ENCODE measurements at places on chromosomes 3 and 15.

DNA sequence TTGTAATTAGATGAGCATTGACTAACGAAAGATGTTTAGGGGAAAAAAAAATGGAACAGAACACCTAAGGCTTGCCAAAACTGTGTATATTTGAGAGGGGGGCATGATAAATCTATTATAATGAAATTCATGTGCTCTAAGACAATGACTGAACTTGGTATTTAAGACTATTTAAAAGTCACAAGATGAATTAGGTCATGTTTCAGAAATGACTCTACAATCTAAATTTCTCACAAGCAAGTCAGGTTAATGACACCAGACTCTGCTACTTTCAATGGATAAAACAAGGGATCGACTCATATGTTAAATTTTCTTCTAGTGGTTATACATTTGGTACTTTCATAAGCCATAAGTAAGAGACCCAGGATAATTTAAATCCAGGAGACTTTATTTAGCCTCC is 78.4 kb downstream of the DUT start:
- no peak for DNase-seq

DNA sequence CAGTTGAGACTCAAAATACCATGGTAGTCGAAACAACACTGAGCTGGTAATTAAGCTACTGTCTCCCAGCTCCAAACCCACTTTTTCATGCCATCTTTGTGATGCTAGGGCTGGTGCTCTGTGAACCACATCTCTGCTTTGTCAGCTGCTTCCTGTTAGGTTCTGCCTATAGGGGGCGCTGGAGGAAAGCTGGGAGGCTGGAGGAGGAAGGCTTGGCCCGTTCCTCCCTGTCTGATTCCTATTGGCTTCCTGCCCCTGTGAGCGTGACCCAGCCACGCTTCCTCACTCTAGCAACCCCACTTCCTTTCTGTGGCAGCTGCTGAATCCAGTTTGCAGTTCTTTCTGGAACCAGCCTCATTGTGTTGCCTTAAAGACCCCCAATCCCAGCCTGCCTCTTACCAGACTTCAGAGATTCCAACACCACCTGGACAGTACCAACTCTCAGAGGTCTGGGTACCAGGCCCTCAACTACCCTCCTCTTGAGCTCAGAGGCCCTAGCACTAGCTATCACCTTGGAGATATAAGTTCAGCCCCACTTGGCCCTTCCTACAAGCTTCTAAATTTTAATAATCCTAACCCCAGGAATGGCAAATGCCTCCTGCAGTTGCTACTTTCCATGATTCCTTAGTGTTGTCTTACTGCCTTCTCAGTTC is 120.9 kb downstream of the ERC2 start:
- DNase-seq = no peak

GRCh38 chr15:101620671-101621070 is 31.5 kb downstream of the TM2D3 start:
- no peak for DNase-seq

- peak; percentile 21 for DNase-seq
Observed at GRCh38 chr3:188170461-188171459, 16.8 kb downstream of the LPP start.

GRCh38 chr15:74958320-74958907 is 1.8 kb upstream of the RPP25 start:
- DNase-seq = no peak

- no peak for DNase-seq
Observed at GRCh38 chr3:40476478-40477470, at the start of gene ZNF619. TSS of gene ZNF619 (plus strand) at chr3:40477122. CDS start at chr3:40477980, 858 bp downstream.

- no peak for DNase-seq
Observed at GRCh38 chr15:45586125-45586524, 1.1 kb upstream of the BLOC1S6 start.

GRCh38 chr15:89704411-89704810 is 13.8 kb downstream of the WDR93 start:
- DNase-seq = no peak

- no peak for DNase-seq
Observed at GRCh38 chr15:55202206-55202605, 5.5 kb upstream of the RSL24D1 start.

- DNase-seq = no peak
Observed at GRCh38 chr3:175193815-175194518, 334.8 kb downstream of the NAALADL2 start.

DNA sequence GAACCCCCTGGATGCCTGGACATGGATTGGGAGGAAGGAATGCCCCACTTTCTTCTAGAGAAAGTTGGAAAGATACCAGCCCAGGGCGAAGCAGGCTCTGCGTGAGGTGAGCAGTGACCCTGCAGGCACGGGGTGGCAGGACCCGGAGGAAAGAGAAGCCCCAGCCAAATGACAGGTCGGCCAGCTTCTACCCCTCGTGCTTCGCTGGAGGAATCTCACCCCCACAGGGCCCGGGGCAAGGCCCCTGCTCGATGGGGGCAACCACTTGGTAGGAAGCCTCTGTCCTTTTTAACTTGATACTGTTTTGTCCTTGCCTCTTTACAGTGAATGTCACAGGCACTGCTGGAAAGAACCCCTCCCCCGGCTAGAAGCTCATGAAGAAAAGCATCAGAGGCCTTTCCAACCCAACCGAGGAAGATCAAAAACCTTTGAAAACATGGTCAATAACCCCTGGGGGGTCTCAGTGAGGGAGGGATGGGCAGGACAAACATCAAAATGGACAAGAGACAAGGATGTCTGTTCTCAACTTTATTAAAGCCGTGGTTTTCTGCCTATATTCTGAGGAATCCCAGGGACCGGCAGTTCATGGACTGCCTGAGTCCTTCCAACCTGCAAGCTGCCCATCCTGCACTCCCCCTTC is 54.4 kb downstream of the SH3BP5 start:
- DNase-seq = no peak

DNA sequence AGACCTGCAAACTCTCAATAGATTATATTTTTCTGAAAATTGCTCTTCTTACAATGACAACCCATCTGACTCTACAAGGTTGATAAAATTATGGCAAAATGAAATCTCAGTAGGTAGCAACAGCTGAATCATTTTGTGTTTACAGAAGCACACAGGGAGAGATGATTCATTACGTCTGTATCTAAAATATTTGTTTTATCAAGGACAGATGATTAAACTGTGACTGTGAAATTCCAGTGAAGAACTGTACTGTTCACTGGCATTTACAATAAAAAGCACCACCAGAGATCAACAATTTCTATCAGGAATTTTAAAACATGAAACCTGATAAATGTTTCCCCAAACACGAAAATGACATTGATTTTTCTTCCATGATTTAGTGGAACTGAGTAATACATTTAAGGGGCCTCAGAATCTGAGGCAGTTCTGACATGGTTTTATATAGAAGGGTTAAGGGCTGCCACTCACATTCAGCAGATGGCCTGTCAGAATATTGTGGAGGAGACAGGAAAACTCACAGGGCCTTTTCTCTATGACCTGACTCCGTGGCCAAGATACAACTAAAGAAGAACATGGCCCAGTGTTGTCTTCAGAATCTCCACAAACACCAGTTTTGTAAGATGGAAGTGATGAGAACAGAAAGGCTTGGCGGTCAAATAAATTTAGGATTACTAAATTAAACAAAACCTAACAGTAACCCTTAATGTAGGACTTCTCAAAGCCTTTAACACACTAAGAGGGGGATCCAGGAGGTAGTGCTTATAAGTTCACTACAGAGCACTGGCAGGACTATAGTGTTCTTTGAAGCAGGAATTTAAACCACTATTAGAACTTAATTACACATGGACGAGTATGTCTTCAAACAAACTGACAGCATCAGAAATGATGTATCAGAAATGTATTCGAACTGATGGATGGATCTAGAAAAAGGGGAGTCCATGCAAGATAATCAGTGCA is 25.9 kb downstream of the RAD18 start:
- DNase-seq = no peak

GRCh38 chr3:46337911-46338310 is 16.0 kb upstream of the CCR2 start:
- no peak for DNase-seq

DNA sequence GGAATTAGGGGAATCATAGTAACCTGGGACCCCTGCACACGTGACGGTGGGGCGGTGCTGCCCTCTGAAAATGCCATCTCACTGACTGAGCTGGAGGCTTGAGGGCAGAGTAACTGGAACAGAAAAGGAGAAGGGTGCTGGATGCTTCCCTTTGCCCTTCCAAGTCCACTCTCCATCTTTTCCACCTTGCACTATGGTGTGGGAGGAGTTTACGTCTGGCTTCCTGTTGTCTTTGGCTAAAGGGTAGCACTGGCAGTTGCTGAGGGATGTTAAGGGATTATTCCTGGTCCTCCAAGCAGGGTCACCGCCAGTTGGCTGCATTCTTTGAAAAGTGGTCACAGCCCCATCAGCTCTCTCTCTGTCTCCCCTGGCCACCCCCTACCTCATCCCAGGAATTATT is 129.4 kb upstream of the SNTN start:
- DNase-seq = no peak

GRCh38 chr3:37237252-37237651 is 62.9 kb upstream of the LRRFIP2 start:
- no peak for DNase-seq

GRCh38 chr15:80674245-80674614 is 20.9 kb upstream of the ABHD17C start:
- DNase-seq = no peak

- DNase-seq = no peak
Observed at GRCh38 chr3:133572158-133573053, 1.1 kb upstream of the CDV3 start.

- DNase-seq = no peak
Observed at GRCh38 chr15:66187271-66187670, 66.3 kb downstream of the MEGF11 start.

DNA sequence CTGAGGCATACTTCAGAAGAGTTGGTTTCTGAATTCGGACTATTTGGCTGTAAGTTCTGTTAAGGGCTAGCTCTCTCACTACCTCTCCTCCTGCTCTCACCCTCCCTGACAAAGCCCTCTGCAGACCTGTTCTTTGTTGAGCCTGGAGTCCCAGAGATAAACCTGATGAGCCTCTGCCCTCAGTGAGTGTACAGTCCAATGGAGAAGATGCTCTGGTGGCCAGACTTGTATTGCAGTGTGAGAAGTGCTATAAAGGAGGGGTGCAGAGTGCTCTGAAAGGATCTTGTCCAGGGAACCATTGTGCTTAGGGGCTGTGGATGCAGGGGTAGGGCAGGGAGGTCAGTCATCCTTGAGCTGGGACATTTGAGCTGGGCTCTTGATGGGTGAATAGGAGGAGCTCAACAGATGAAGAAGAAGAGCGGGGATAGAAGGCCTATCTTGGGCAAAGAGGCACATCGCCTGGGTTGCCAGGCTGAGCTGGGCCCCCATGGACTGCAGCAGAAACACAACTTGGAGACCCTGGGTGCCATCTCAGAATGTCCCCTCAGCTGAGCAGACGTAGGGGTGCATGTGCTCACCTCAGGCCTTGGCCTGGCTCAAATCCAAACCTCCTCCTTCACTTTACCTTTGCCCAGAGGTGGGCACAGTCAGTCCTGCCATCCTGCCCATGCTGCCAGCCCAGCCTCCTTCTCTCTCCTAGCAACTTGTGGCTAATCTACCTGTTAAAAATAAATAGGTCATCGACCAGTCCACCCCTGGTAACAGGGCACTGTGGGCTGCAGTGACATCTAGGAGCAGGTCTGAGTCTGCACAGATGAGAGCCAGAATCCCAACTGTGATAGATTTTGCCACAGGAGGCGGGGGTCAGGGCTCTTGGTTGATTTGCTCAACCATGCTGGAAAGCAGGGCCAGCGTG is 3.3 kb downstream of the CAND2 start:
- no peak for DNase-seq

DNA sequence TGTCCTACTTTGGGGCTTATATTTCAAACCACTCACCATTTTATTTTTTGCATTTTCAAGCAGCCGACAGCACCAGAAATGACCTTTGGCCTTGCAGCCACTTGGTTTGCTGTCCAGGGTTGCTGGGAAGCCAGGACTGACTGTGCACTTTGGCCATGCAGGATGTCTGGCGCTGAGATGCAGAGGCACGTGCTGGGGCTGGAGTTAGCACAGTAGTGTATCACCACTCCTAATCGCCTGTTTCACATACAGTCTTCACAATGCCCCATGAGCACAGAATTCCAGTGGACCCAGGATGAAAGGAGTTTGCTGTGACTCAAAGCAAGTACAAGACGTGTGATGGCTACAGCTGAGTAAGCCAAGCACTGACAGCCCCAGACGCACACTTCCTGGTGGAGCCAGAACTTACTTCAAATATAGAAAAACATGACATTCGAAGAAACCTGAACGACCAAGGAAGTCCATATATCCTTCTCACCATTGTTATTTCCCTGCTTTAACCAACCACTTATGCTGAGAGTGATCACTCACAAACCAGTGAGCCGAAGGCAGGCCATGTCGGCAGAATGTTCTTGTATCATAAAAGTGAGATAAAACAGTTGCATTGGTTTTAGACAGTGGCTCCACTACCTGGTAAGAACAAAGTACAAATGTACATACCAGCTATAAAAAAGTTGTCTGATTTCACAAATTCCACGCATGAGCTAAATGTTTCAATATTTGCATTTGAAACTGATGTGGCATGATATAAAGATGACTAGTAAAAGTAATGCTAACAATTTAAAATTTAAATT is 16.0 kb downstream of the OCA2 start:
- DNase-seq = no peak

DNA sequence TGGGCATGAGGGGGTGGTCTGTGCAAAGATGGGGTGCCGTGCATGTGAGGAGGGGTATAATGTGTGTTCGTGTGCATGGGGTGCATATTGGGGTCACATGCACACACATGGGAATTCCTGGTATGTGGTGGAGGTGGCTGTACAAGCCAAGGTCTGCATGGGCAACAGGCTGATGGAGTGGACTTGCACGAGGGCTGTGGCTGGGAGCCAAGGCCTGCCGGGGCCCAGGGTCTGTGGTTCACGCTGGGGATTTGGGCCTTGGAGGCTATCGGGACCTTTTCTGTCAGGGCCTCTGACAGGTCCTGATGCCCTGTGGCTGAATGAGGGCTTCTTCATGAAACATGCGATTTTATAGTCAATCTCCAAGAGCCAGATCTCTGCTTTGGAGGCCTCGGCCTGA is 9.8 kb upstream of the PLXND1 start:
- no peak for DNase-seq

GRCh38 chr15:38549222-38549621 is 15.4 kb downstream of the RASGRP1 start:
- DNase-seq = no peak

DNA sequence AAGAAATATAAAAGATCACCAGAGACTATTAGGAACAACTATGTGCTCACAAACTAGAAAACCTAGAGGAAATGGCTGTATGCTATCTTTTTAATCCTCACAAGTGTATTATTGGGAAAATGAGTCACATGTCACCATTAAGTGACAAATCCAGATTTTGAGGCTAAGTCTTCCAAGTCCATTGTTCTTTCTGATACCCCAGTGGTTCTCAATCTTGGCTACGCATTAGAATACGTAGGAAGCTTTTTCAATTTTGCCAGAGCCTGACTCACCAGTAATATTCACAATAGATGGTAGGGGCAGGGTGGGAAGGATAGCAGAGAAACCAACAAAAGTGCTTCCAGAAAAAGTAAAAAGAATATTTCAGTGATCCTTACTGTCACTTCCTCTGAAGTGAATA is 117.0 kb downstream of the FILIP1L start:
- no peak for DNase-seq

GRCh38 chr3:122931636-122932035 is 95.9 kb downstream of the SEMA5B start:
- DNase-seq = no peak
